Motor neuron (in vitro differentiated cells): ENCODE measurements at places on chromosomes 3 and 15. TPM values are rescaled to one million over a fixed set of nuclear protein-coding genes. Genes with fewer than 3 reads are reported as not detected.
A peak's percentile ranks its signal among the peaks of the same experiment; 100 is the strongest.

ACKR2 gene
- 0.31 and 0.32 TPM in 2 replicates for total RNA-seq

HDDC3 gene
- total RNA-seq: 18.4 and 18.5 TPM in 2 replicates

SGO1 gene
- total RNA-seq: 14.5 and 15.8 TPM in 2 replicates

TNIK gene
- total RNA-seq: 21.8 and 22.1 TPM in 2 replicates

- no peak for ATAC-seq
Observed at GRCh38 chr3:187954873-187955586, 198.9 kb upstream of the LPP start.

DNA sequence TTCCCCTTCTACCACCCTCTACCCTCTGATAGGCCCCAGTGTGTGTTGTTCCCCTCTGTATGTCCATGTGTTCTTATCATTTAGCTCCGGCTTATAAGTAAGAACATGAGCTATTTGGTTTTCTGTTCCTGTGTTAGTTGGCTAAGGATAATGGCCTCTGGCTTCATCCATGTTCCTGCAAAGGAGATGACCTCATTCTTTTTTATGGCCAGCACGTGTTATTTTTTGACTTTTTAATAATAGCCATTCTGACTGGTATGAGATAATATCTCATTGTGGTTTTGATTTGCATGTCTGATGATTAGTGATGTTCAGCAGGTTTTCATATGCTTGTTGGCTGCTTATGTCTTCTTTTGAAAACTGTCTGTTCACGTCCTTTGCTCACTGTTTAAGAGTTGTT is 63.1 kb upstream of the NPHP3 start:
- no peak for ATAC-seq

DNA sequence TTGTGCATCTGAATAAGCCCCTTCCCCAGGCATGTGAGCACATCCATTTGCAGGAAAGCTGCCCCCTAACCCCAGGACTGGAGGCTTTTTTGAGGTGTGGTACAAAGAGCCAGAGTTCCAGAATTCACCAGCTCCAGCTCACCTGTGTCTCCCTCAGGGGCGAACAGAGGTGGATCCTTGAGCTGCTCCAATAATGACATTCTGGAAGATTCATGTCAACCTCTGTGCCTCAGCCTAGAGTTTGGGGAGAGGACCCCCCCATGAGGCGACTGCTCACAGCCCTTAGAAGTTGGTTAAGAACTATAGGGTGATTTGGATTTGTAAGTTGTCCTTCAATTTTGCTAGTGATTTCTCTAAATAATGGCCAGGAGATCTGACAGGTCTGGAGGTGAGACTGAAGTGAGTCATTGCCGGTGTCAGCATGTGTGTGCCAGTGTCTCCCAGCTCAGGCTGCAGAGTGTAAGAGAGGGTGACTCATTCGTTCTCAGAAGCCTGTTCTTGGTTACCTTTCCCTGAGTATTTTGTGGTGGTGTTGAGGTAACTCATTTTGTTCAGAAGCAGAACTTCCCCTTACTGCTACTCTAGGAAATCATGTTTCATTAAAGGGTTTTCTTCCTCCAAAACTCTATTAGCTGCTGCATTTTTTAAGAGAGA is 136.9 kb upstream of the TOPAZ1 start:
- peak; percentile 54 for ATAC-seq

DNA sequence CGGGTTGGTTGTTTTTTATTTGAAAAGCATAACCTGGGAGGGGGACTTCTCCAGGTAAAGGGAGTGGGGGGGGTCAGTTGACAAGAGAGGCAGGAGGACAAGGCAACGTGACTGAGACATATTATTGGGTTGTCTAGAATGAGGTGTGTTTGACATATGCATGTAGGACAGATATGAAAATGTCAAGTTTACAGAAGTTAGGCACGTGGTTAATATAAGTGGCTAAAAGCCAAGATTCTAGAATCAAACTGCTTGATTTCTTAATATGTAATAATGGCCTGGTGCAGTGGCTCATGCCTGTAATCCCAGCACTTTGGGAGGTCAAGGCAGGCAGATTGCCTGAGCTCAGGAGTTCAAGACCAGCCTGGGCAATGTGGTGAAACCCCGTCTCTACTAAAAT is 212.8 kb downstream of the SQOR start:
- ATAC-seq: no peak

- ATAC-seq: peak; percentile 72
Observed at GRCh38 chr3:179450901-179451264, 387 bp downstream of the GNB4 start.

GRCh38 chr3:151299006-151299405 is 17.6 kb downstream of the GPR87 start:
- ATAC-seq: no peak

GRCh38 chr3:9499455-9500107 is 54.0 kb downstream of the LHFPL4 start:
- peak; percentile 3 for ATAC-seq

- peak; percentile 5 for ATAC-seq
Observed at GRCh38 chr3:194315965-194316361, 35.2 kb downstream of the CPN2 start.

DNA sequence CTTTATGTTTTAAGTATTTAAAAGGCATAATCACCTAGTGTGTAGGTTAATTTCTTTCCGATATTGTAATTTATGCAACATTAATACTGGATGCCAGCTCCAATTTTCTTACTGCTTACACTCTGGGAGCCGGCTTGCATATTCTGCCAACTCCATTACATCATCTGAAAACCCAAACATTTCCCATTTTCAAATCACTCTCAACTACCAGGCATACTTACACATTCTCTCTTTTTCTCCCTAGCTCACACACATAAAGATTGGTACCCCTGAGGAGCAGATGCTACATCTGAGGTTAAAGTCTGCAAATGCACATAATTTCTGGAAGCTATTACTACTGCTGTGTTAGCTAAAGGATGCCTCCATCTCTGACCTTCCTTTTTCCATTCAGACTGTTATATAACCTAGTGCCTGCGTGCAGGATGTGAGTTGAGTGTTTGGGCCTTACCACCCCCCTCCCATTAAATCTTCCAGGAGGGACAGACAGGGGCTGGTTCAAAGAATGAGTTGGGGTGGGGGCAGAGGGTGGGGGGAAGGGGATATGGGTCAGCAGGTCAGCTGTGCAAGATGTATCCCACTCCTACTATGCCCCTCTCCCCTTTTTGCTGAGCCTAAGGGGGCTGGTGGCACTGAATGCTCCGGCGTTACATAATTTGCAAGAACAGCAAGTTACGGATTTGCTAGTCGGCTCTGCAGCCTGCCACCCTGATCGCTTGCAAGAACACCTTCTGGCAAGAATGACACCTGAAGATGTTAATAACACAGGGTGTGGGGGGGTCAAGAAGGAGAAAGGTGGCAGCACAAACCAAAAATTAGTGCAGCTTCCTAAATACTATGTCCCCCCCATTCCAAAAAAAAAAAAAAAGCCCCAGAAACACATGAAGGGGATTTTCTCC is 2.5 kb downstream of the RORA start:
- ATAC-seq: no peak

DNA sequence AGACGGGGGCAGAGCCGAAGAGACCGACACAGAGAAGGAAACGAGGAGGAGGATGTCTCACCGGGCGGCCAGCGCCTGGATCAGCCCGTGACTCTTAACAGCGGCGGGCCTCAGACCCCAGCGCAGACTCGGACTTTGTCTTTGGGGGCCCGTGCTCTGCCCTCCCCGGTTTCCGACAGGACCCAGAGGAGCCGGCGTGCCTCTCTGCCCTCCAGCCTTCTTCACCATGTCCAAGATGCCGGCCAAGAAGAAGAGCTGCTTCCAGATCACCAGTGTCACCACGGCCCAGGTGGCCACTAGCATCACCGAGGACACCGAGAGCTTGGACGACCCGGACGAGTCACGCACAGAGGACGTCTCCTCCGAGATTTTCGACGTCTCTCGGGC is 1.0 kb downstream of the TSC22D2 start:
- peak; percentile 19 for ATAC-seq

DNA sequence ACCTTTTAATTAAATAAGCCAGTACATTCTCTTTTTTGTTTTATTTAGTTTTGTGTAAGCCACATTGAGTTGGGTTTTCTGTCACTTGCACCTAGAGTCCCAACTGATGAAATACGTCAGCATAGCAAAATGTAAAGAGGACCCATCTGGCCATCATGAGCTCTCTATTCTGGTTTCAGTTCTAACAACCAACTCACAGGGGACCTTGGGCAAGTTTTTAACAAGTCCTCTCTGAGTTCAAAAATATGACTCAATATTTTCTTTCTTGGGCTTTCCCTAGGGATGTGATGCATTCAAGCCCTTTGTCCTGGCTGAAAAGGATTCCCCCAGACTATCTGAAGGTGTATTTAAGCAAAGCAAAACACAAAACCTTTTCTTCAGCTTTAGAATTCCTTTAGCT is 32.9 kb downstream of the PLCH1 start:
- no peak for ATAC-seq

GRCh38 chr15:25362545-25362944 is 76.3 kb downstream of the UBE3A start:
- ATAC-seq: no peak

DNA sequence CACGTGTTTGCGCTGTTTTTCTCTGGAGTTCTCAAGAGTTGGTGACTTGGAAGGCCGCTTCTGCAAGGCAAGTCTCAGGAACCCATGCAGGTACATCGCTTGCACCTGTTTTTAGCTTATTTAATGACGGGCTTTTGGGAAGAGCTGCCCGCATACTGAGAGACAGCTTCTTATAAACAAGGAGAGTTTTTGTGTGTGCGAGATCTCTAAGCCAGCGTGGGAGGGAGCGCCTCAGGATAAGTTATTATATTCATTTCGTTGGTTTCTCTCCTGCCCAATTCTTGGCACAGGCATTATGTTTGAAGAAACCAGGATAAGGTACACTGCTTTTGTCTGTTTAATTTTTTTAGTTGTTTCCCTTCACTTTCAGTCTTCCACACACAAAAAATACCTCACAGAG is 11.4 kb upstream of the SACM1L start:
- no peak for ATAC-seq

DNA sequence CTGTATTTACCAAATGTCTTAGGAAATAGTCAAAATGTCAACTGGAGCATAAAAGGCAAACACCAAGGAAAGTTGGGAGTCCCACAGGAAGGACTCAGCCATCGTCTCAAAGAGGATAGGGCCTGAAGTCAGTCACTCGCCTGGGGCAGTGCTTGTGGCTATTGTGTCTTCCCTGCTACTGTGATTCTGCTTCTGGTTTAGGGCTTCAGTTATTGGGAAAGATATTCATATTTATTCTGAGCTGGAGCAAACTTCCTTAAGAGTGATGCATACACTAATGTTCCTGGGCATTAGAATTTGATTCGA is 118.1 kb downstream of the EDEM1 start:
- no peak for ATAC-seq

- no peak for ATAC-seq
Observed at GRCh38 chr15:89128320-89129122, 40.3 kb downstream of the ABHD2 start.

GRCh38 chr3:17320266-17320665 is 422.2 kb downstream of the TBC1D5 start:
- no peak for ATAC-seq

DNA sequence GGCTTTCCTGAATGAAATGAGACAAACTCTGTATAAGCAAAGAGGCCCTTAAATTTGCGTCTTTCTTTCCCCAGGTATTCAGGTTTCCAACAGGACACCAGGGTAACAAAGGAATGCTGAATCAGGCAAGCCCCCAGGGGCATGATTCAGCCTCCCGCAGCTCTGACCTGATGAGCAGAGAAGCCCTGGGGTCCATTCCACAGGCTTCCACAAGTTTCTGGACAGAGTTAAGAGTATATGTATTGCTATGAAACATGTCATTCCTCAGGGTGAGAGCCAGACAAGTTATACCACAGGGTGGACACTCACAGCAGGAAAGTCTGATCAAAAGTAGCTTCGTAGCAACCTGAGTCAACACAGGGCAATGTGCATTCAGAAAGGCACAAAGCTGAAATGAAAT is 68.1 kb upstream of the CTNNB1 start:
- ATAC-seq: no peak
